LHCN-M2 (cell line): ENCODE measurements at places on chromosomes 6 and 20. TPM values are rescaled to one million over a fixed set of nuclear protein-coding genes. Genes with fewer than 3 reads are reported as not detected.

- DNase-seq = no peak
Measured at GRCh38 chr6:53203483-53203882, 54.8 kb upstream of the GCM1 start.

- DNase-seq = peak; percentile 67
Measured at GRCh38 chr6:30678964-30679726, 6.3 kb upstream of the DHX16 start.

- DNase-seq = no peak
Measured at GRCh38 chr6:75489025-75489424, 4.6 kb downstream of the FILIP1 start.

DNA sequence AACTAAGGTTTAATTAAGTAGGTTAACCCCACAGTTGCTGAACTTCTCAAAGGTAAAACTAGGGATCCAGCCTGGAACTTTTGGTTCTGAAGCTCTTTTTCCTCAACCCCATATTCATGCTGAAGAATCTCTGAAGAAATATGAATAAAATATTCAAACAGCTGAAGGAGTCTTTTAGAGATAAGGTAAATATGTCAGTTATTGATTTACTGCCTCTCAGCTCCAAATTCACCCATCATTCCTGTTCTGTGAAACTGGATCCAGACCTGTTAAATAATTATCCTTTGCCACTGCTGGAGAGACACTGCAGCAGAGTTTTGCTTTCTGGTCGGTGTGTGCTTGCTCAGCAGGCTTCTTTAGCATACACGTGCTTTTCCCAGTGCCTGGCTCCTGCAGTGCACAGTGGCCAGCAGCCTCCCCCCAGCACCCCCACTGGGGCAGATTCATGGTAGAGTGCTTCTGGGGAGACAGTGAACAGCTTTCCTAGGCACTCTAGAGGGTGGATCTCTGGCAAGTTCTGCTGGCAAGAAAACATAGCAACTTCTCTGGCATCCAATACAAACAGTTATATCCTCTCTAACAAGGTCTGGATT, 62.0 kb upstream of the BCLAF1 start:
- no peak for DNase-seq

GRCh38 chr6:41073968-41074691, 1.4 kb downstream of the NFYA start:
- DNase-seq = peak; percentile 36

GRCh38 chr20:60040471-60041162, 82.4 kb downstream of the CDH26 start:
- no peak for DNase-seq

DNA sequence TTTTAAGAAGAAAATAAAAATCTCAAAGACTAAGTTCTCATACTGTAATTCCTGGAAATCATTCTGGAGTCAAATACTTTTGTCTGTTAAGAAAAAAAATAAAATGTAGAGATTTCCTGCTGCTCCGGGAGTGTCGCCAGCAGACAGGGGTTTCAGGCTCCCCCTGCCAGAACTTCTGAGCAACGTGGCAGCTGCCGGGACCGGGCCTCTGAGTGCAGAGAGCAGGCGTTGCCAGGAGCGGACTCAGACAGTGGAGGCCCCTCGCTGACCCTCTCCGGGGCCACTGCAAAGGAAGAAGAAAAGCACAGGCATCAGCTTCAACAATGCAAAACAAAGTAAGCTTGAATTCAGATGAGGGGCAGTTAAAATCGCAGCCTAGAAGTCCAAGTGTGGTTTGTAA, 95.5 kb downstream of the THBS2 start:
- DNase-seq = peak; percentile 63

DNA sequence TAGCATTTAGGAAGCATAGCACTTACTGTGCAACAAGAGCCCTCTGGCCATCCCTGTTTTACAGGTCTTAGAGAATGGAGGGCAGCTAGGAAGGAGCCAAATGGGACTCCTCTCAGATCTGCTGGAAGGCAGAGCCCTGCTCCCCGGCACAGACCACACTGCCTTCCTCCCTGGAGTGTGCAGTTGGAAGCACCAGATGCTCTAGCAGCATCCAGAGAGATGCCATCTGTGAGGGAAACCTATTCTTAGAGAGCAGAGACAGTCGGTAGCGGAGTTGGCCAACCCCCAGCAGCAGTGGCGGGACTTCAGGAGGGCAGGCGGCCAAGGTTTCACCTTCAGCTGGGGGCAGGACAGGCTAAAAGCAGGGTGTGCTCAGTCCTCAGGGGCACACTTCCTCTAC, 16.7 kb upstream of the E2F1 start:
- DNase-seq = no peak

DNA sequence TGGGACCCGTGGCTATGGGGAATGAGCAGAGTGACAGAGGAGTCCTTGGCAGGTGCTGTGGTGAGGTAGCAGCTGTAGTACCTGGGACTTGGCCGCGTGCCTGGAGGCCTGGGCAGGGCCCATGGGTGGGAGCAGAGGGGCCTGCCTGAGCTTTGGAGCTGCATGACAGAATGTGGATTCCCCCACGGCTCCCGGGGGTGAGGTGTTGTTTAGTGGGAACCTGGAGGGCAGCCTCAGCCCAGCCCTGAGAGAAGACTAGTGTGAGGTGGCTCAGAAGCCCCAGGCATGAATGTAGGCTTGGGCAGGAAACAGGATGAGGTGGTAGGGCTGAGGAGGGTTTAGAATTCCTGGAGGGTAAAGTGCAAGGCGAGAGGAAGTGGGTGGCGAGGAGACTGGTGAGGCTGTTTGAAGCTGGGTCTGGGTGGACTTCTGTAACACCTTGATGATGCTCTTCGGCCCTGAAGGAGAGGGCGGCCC, 86.5 kb upstream of the SCP2D1 start:
- DNase-seq = no peak

- no peak for DNase-seq
Measured at GRCh38 chr6:121657972-121658371, 222.5 kb downstream of the GJA1 start.

- no peak for DNase-seq
Measured at GRCh38 chr20:59784791-59785668, 148.4 kb downstream of the SYCP2 start.

DEFB132 gene
- total RNA-seq = not detected in 2 replicates

GRCh38 chr20:50144362-50144761, 9.2 kb downstream of the PEDS1 start:
- DNase-seq = peak; percentile 97

- DNase-seq = peak; percentile 90
Measured at GRCh38 chr6:89313006-89313405, 2.1 kb downstream of the GABRR2 start.

DEFB124 gene
- not detected in 2 replicates for total RNA-seq

DNA sequence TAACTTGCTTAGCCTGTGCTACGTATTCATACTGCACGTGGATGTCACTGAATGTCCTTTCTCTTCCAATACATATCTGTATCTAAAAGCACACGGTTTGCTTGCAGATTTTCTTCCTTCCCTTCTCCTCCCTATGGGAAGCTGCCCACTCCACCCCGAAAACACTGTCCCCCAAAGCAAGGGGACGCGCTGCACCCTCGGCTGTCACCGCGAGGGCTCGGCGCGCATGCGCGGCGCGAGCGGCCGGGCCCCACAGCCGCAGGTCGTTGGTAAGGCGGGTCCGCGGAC, 659 bp downstream of the TMX4 start:
- DNase-seq = peak; percentile 54

MTO1 gene
- 26.1 and 26.2 TPM in 2 replicates for total RNA-seq

DNA sequence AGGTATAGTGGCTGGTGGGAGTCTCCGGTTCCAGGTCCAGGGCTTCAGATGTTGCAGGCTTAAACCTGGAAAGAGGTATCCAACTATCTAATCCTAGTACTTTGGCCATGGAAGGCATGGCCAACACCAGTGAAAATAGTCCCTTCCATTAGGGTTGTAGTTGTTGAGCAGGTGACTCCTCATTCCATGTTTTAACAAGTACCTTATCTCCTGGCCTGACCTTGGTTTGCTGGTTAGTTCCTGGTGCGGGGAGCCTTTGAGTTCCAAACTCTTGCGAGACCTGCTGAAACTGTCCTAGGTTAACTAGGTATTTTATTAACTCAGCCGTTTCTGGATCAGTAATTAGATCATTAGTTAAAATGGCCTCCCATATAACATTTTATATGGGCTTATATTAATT, 165.1 kb upstream of the PROKR2 start:
- no peak for DNase-seq

DNA sequence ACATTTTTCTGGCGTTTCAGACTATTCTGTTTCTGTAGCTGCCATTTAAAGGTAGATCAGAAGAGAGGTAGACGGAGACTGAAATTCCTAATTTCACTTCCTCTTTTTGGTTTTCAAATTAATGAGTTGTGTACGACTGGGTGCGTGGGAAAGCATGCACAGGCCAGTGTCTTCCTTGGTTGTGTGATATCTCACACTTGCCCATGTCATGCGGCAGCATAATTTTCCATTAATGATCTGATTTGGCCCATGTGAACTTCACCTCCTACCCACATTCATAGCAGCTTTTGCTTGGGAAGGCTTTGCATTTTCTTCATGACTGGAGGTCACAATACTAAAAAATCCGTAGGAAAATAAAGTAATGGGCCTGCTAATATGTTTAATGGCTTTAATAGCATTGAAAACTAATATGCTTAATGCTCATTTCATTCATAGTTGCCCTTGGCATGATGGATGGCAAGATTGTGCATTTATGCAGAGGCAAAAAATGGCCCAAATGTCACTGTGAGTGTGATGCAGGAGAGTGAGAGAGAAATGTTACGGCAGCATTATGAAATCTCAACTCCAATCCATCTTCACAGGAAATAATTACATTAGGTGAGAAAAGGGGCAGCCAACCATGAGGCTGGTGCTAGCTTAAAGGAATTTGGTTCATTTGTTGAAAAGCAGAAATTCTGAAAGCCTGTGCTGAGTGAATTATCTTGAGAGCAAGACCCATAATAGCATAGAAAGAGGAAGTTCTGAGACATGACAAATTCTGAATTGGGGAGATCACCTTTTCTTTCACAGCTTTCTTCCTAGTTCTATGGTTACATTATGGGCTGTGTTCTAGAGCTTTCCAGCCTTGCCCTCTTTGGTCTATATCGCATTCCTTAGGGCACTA, 69.0 kb upstream of the UST start:
- no peak for DNase-seq

DNA sequence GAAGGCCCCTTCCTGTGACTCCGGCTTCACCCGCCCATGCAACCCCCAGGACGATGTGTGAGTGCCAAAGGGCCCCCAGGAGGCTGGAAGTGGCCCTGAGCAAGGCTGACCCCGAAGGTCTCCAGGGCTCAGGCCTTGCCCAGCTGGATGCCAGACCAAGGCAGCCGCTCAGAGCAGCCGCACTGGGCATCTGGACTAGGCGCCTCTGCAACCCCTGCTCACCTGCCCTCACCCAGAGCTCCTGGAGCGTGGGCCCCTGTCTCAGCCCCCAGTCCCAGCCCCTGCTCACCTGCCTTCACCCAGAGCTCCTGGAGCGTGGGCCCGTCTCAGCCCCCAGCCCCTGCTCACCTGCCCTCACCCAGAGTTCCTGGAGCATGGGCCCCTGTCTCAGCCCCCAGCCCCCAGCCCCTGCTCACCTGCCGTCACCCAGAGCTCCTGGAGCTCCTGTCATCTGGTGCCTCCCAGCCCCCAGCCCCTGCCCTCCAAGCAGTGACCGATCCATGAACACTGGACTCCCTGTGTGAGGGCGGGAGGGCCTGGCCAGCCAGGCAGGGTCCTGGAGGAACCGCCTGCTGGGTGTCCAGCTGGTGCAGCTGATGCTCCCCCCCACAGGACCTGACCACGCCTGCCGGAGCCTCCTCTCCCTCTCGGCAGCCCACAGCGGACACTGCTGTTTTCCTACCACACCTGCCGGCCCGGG, 1.1 kb downstream of the SRMS start:
- no peak for DNase-seq

GRCh38 chr6:163207431-163208383, 206.8 kb upstream of the QKI start:
- no peak for DNase-seq

GRCh38 chr6:163113358-163113962, 301.1 kb upstream of the QKI start:
- DNase-seq = no peak

GRCh38 chr6:116047173-116047933, 13.3 kb downstream of the FRK start:
- DNase-seq = peak; percentile 46

TOX2 gene
- total RNA-seq = 1.6 and 2.2 TPM in 2 replicates

- no peak for DNase-seq
Measured at GRCh38 chr20:5602346-5602745, 147.9 kb upstream of the SHLD1 start.

- DNase-seq = peak; percentile 19
Measured at GRCh38 chr6:127520066-127520465, 931 bp upstream of the MTCL3 start.

DNA sequence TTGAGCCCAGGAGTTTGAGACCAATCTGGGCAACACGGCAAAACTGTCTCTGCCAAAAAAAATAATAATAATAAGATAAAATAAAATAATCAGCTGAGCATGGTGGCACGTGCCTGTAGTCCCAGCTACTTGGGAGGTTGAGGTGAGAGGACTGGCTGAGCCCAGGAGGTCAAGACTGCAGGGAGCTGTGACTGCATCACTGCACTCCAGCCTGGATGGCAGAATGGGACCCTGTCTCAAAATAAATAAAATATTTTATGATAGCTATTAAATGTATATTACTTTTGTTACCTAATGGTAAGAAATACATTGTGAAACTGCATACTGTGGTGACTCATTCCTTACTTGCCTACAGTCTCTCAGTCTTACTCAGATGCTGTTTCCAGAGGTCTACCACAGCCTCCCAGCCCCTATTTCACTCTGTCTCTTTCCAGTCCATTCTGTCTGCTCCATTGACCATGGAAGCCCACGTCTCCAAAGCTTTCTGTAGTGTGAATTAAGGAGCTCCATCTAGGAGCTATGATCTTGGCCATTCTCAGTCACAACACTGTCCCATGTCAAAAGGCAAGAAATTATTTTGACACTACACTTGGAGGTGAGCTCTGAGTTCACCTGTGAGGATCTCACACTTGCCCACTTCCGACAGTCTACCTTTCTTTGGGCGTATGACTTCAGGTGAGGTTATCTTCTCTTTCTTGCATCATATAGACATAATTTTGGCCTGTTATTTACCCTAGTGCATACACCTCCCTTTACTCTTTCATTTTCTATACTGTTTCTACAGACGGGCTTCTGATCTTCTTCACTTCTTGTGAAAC, 22.4 kb upstream of the SNX9 start:
- peak; percentile 50 for DNase-seq

GRCh38 chr6:97422171-97422570, 139.2 kb upstream of the MMS22L start:
- no peak for DNase-seq

EYA4 gene
- 12.1 and 13.0 TPM in 2 replicates for total RNA-seq

AKAP12 gene
- total RNA-seq = 37.9 and 46.3 TPM in 2 replicates

GRCh38 chr20:3819411-3820047, 818 bp upstream of the AP5S1 start:
- no peak for DNase-seq

ZBTB9 gene
- total RNA-seq = 5.5 and 5.7 TPM in 2 replicates
